ENCODE measurements at places on chromosomes 6 and 20.

DNA sequence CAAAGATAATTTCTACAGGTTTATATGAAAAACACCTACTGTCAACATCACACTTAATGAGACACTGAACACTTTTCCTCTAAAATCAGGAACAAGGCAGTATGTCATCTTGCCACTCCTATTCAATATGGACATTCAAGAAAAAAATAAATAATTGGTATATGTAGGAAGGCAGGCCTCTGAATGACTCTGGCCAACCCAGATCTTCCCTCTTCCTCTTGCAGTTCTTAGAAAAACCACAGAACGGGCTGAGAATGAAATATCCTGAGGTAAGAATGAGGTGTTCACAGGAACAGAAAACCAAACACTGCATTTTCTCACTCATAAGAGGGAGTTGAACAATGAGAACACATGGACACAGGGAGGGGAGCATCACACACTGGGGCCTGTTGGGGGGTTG is 1207.2 kb upstream of the CITED2 start:
- no peak for DNase-seq

- no peak for DNase-seq
These were observed 2.4 kb downstream of the CMTR1 start for GRCh38 chr6:37435373-37435772.

DNA sequence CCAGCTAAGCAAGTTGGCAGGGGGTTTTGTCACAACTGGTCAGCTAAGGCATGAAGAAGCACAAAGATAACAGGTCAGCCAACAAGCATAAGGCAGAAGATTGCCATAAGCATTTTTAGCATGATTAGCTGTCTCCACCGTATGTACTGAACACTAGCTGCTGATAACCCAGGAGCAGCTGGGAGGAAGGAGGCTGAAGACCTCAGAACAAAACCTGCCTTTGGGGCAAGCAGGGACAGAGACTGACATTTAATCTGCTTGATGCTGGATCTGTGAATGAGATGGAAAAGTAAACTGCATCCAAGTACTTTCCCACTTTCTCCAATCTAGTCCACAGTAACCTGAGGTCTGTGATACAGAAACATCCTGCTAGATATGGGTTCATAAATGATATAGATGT is 353.0 kb upstream of the MAP3K7 start:
- DNase-seq = no peak

GRCh38 chr6:1841136-1841535 is 231.4 kb downstream of the FOXC1 start:
- no peak for DNase-seq

DNA sequence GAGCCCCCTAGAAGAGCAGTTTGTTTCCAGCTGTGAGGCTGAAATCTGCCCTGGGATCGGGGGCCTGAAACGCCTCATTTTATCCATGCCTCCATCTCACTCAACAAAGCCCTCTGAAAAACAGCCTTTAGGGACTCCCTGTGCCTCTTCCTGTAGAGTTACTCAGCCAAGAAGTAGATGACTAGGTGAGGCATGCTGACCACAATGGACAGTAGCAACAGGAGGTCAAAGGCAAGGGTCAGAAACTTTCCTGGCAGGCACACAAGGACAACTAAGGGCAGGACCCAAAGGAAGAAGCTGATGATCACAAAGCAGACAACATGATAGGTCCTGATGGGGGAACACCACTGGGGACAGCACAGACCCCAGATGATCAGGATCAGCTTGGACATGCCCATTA is 12.8 kb downstream of the MAS1L start:
- DNase-seq = no peak

- DNase-seq = no peak
These were observed 228.6 kb downstream of the TBC1D7 start for GRCh38 chr6:13099771-13100170.

GRCh38 chr20:42587427-42587826 is 602.3 kb downstream of the PTPRT start:
- no peak for DNase-seq

DNA sequence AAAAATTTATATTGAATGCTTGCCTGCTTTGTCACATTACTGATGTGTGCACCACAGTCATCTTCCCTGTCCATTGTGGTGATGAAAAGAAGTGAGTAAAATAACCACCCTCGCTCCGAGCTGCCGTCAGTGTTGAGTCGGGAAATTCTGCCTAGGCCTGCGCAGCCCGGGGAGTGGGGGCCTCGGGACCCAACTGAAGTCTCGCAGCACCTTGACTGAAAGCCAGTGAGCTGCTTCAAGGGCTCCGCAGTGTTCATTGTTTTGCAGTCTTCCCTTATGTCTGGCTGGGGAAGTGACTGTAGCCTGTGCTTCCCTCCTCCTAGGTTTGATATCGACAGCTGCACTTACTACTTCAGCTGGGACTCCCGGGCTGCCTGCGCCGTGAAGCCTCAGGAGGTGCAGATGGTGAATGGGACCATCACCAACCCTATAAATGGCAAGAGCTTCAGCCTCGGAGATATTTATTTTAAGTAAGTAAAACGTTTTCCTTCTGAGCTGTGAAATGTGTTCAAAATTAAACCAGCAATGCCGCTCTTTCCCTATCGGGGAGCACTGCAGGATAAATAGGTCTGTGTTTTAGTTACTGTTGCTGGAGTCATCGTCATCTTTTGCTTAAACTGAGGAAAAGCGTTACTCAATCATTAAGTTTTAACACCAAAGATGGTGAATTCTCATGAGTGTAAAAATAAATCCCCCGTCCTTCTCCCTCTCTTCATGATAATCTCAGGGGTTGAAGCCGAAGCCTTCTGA is 32.7 kb upstream of the SLC22A1 start:
- DNase-seq = peak; percentile 3

- no peak for DNase-seq
These were observed 93.5 kb downstream of the B3GAT2 start for GRCh38 chr6:70863343-70863742.

- no peak for DNase-seq
These were observed 24.6 kb upstream of the PPP1R14C start for GRCh38 chr6:150118203-150118602.

DNA sequence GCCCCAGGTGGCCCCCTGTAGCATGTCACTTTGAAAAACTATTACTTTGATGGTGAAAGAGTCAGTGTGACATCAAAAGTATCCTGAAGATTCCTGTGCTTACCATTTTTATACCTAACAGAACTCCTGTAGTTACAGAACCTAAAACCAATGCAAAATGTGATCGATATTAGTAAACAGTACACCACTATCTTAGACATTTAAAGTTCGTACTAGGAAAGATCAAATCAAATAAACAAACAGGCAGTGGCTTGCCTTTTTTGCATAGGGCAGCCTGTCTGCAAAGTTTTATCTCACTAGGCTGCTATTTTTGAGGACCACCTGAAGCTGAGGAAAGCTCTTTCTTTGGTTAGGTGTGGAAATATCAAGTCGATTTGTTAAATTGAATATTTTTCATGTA is 944.0 kb upstream of the CITED2 start:
- DNase-seq = no peak

DNA sequence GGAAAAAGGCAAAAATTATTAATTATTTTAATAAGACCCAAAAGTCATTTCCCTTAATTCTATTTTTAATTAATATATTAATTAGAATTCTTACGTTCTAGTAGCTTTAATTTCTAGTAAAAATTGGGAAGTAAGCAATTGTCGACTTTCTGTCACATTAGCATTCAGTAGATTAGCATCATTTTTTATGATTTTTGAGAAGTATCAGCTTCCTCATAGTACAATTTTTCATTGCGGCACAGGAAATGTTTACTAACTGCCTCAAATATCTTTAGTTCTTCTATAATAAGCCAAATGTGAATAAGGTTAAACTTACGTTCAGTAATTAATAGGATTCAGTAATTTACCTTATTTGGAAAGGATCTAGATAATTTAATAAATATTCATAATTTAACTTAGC is 687.4 kb downstream of the EPM2A start:
- DNase-seq = no peak

DNA sequence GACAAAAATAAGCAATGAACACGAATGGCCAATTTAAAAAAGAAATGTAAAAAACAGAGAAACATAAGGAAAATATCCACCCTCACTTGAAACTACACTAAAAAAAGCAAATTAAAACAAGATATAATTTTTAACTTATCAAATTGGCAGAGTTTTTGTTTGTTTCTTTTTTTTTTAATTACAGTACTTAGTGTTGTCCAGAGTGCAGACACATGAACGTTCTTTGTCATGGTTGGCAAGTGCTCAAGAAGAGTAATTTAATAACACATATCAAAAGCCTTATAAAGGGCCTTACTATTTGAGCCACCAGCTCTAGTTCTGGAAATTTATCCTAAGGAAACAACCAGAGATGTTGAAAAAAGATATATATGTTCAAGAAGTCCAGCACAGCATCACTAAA is 142.3 kb downstream of the ATXN1 start:
- DNase-seq = no peak

DNA sequence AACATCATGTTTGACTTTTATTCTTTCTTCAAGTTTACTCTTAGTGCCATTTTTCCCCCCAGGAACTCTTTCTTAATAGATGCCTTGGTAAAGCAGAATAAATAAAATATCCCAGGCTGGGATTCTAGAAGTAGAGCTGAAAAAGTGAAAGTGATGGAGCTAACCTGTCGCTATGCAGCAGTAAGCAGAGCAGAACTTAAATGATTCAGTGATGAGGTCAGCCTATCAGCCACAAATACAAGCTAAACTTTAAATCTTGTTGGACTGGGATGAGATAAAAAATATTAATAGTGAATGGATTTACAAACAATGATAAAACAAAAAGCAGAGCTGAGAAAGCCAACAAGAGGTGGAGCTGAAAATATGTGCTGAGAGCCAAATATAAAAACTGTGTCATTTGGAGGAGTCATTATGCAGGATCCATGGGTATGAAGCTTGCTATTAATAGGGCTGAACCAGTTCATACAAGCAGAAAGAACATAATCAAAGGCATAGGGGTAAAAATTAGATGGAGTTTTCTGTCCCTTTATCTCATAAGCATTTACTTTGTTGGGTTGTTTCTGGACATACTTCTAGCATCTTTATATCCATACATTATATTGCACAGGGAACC is 877.8 kb downstream of the EPHA7 start:
- DNase-seq = no peak

Measured in occipital lobe (tissue), 3 donors.